Natural killer cell (primary cell): ENCODE measurements at places on chromosomes 2 and 18. TPM values are rescaled to one million over a fixed set of nuclear protein-coding genes. Genes with fewer than 3 reads are reported as not detected.

- no peak for DNase-seq
Measured at GRCh38 chr2:181574321-181574720, 82.6 kb downstream of the CERKL start.

DNA sequence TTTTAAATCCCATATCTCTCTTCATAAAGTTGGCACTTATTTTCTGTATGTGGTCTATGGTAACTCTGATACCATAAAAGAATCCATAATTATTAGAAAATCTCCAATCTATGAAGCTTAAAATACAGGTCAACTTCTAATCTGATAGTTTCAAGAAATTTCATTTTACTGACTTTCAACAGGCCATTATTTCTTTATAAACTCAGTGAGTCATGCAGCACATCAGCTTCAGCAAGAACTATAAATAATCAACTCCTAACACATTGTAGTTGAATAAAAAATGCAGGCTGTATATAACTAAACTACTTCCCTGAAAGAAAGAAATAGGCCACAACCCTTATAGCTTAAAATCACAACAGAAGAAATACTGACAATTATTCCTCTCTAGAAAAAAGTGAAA, 204.3 kb upstream of the CCDC150 start:
- DNase-seq, result no peak

The TWIST2 gene
- total RNA-seq, result not detected

DNA sequence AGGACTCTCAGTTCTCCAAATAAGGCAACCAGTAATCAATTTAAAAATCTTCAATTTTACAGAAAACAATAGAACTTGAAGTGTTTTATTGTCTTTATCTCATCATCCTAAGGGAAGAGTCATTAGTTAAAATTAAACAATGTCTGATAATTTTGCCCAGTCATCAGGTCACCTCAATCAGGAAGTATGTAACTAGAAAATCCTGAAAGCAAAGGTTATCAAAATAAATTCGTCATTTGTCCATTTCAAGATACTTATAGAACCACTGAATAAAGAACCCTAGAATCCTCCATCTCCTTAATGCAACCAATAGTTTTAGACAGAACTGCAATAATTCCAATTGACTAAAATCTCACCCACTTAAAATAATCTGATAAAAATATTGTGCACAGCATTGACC, 115.2 kb downstream of the NCKAP5 start:
- no peak for DNase-seq

DNA sequence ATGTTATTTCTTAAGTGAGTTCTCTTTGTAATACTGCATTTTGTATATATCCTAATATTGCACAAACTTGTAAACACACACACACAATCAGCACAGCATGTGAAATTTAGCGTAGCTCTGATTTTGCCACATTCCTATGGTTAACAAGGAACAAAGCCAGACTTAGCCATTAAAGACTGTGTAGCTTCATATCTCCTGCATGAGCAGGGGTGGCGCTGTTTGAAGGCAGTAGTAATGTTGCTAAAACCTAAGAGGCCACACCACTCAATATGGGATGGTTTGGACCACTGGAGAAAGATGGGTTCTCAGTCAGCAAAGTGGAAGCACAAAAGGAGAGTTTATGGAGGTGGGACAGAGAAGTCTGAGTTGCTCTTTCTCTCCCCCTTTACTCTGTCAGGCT, 61.1 kb upstream of the RND3 start:
- no peak for DNase-seq

GRCh38 chr2:134648586-134648985, 70.2 kb downstream of the TMEM163 start:
- no peak for DNase-seq

DNA sequence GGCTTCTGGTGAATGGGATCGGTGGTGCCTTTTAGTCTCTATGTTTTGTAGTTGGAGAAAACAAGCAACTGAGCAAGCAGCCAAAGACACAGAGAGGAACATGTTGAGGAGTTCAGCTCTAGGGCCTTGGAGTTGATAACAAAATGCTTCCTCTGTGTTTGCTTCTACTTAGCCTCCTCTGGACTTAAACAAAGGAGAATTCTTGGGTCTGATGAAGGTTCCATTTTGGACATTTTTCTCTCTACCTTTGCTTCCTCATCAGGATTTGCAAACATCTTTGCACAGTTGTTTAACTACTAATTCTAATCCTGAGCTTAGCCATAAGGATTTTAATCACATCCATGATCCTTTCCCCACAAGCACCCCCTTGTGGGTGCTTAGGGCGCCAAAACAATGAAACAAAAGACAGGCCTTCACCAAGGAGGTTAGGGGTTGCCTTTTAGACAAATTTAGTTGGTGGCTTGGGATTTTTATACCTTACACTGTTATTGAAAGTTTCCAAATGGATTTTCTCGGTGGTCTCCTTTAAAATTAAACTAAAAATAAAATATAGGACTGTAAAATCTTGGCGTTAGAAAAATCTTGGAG, 148.5 kb upstream of the SATB2 start:
- DNase-seq, result no peak

- DNase-seq, result no peak
Measured at GRCh38 chr2:211534632-211535031, 978.2 kb downstream of the CPS1 start.

- no peak for DNase-seq
Measured at GRCh38 chr2:217160103-217160743, 300.4 kb upstream of the TNP1 start.

The SCG2 gene
- not detected for total RNA-seq

DNA sequence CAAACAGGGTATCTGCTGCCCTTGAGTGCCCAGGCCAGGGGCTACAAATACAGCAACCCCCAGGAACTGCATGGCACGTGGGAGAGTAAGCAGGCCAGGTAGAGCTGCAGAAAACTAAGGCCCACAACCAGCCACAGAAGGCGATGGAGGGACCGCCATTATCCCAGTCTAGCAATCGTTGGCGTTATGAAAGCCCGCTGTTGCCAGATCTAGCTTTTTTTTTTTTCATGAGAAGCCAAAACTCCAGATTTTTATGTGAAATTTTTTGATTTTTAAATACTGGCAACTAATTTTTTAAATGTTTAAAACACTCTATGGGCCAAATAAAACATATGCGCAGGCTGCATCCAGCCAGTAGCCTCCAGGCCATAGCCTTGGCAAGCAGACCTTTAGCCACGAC, 59.8 kb downstream of the DNMT3A start:
- DNase-seq, result no peak

DNA sequence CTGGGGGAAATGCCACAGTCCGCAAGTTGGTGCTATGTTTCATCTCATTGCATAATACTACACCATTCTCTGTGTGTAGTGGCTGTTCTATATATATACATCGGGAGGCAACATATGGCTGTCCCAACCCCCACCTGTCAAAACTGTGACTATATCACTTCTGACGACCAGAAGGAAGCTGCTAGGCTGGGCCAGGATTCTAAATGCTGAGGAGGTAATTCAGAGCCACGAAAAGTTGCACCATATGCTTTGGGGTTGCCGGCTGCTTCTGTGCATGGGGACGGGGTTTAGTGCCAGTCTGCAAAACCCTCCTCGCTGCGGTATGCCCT, 117.3 kb downstream of the MSH2 start:
- DNase-seq, result no peak

- DNase-seq, result no peak
Measured at GRCh38 chr2:240912878-240913809, 7.0 kb downstream of the CROCC2 start.

- DNase-seq, result no peak
Measured at GRCh38 chr2:146506851-146507250, 1338.0 kb upstream of the ACVR2A start.

- peak; percentile 27 for DNase-seq
Measured at GRCh38 chr2:96773922-96774321, 13.2 kb downstream of the CNNM4 start.

The CKAP2L gene
- total RNA-seq, result 1.2 TPM

The MAB21L4 gene
- not detected for total RNA-seq

DNA sequence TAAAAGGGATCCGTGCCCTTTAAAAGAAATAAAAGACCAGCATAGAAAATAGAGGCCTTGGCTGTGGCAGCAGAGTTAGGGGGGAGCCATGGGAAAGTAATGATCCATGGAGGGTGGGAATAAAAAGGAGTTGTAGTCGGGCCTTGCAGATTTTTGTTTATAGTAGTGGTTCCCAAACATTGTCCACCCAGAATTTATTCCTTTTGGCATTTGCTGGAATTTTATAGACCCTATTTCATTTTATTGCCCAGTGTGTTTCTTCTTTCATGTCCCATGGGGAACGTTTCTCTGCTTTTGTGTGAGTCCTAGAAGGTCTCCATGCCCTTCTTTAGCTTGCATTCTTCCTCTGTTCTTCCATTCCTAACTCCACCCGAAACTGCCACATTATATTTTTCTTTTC, 222.2 kb downstream of the LTBP1 start:
- DNase-seq, result no peak

- no peak for DNase-seq
Measured at GRCh38 chr2:120486946-120487345, 141.0 kb downstream of the INHBB start.

The CNDP1 gene
- total RNA-seq, result 0.57 TPM

- no peak for DNase-seq
Measured at GRCh38 chr2:26352892-26353291, 6.3 kb upstream of the ADGRF3 start.

DNA sequence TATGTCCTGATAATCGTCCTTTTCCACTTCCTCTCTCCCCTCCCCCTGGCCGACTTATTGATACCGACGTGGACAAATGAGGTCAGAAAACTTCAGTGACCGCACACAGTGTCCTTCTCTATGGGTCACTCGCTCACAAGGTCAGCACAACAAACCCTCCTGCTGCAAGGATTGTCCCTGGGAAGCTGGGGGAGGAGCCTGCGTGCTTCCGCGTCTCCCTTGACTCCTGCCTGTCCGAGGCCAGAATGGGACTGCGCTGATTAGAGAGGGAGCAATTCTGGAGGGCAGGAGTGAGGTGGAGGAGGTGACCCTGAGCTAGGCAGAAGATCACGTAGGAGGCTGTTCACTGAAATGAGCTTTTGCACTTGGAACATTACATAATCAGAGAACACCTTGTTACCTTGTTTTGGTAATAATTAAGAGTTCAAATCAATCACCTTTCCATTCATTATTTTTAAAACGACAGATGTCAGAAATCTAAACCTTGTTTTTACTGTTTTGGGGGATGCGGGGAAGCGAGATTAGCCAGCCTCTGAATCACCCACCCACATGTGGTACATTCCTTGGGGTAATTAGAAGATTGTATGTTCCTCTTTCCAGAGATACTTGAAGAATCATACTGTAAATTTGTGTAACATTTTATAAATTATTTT, 70.6 kb downstream of the CTAGE1 start:
- DNase-seq, result no peak

DNA sequence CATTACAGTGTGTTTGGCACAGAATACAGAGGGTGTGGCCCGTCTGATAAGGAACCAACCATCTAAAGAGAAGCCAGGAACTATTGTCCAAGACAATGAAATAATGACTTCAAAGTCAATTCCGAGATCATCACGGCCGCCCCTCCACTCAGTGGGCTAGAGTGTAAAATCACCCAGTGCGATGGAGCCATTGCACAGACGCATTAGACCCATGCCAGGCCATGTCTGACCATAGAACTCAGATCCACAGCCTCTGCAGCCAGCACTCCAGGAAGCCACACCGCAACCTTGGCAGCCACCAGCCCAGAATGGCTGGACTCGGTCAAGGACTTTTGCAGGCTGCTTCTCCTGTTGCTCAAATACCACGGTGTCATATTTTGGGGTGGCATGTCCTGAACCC, 835.7 kb downstream of the DCDC2C start:
- DNase-seq, result no peak

DNA sequence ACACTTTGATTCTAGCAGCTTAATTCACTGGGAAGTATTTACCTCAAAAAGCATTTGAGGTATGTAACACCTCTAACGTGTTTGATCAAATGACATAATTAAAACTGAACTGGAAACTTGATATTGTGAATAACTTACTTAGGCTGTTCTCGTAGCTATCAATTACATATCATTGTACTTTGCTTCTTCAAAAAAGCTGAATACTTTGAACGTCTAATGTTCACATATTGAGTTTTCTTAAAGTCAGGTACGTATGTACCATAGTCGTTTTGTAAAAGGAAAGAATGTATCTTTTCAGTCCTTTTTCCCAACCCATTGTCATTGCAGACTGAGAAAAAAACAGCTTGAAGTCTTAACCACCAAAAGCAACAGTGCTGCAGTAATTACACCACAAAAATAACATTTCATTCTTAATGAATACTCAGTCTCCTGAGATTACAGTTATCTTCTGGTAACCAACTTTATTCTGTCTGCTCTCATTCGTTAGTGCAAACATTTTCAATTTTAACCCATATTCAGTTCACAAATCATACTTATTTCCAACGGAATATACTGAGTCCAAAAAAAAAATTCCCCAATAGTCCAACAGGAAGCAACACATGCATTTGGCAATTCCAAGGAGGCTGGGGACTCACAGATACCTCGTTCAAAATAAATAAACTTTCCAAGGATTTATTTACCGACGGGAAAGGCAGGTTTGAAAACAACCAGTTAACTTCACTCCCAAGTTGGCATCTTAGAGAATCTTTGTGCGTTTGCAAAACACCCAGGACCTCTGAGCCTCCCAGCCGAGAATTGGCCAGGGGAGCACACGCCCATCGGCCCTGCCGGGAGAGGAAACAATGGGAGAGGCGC, 1.1 kb downstream of the CHN1 start:
- no peak for DNase-seq

The CHST9 gene
- total RNA-seq, result not detected

- DNase-seq, result no peak
Measured at GRCh38 chr18:69974365-69974764, 26.7 kb upstream of the CD226 start.

- DNase-seq, result no peak
Measured at GRCh38 chr2:210227290-210228088, 2.2 kb upstream of the ACADL start.

The TXNDC2 gene
- total RNA-seq, result not detected

GRCh38 chr2:204116159-204116792, 179.7 kb downstream of the ICOS start:
- DNase-seq, result no peak

DNA sequence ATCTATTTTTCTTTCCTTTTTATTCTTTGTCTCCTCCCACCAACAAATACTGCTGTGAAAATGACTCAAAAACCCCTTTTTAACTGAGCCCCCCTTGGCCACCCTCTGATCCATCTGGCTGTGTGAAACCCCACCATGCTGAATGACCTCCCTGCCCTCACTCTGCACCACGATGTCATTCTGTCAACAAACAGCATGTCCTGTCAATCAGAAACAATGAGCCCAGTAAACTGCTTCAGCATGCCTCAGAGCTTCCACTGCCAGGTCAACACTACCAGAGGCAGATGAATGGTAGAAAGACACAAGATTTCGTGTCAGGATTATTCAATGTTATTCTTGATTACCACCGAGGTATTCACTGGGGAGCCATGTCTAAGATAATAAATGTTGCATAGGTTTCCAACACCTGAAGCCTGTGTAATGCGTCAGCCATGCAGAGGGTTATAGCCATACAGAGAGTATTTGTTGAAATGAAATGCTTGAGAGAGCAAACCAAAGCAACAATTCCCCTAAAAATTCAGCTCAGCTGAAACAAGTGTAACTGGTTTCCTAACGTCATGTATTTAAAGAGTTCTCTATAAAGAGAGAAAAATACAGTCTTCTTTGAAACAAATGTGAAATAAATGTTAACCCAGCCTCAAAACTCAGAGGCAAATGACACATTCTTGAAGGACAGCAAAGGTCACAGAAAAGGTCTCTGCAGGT, 76.7 kb downstream of the LRP2 start:
- no peak for DNase-seq
